Activated CD4-positive, alpha-beta T cell treated with anti-CD3 and anti-CD28 coated beads for 24 hours (primary cell): ENCODE measurements at places on chromosomes 1 and 21.
A peak's percentile ranks its signal among the peaks of the same experiment; 100 is the strongest.

GRCh38 chr1:168472223-168472622 lies 71.6 kb downstream of the XCL2 start:
- DNase-seq: no peak

DNA sequence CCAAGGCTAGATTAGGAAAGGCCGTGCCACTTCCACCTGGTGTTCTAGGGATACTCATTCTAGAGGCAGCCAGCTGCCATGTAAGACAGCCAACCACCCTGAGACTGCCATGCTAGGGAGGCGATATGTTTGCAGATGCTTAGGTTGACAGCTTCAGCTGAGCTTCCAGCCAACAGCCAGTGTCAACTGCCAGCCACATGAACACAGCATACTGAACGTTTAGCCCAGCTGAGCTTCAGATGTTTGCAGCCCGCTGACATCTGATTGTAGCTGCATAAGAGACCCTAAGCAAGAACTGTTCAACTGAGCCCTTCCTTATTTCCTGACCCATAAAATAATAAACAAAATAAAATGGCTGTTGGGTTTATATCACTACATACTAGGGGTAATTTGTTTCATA lies 5.0 kb upstream of the KCNC4 start:
- no peak for DNase-seq

DNA sequence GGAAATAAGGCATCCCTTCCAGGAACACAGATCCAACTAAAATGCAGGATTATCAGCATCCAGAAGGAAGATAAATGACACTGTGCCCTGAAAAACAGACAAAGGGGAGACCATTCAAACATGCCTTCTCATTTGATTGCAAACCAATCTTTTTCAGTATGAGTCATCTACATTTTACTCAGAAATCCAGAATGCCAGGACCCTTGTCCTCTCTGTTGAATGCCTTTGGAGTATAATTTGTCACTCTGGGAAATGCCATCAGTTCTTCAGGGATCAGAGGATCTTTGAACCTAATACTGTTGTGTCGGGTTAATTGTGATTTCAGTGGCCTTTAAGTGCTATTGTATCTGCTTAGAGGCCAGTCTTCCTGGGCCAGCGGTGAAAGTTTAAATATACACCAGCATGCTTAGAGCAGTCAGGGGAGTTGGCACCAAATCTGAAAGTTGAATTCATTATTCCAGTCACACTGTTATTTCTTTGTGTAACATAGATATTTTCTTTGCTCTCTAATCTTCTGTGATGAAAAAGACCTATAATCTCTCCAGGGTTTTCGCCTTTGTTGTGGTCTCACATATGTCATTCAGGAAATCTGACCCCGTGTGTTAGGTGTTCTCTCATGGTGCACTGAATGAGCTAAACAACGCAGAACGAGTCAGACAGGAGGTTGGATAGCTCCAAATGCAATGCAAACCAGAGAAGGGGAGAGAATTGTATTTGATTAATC lies 364.8 kb upstream of the SGIP1 start:
- no peak for DNase-seq

- DNase-seq: no peak
Measured at GRCh38 chr1:28646040-28646439, 2.4 kb upstream of the RNU11 start.

- no peak for DNase-seq
Measured at GRCh38 chr21:37223804-37224345, 43.3 kb downstream of the VPS26C start.

- no peak for DNase-seq
Measured at GRCh38 chr1:48540587-48540986, 68.6 kb upstream of the SPATA6 start.

DNA sequence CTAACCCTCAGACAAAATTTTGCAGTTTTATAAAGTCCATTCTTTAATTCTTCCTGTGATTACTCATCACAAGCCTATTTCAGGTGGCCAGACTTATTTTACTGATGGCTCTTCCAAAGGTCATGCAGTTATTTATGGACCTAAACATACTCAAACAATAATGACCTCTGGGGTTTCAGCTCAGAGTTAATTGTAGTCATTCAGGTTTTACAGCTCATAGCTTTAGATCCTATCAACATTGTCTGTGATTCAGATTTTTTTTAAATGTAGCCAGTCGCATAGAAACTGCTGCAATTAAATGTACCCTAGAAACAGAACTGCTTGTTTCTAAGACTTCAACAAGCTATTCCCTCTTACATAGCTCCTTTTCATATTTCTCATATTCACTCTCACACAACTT lies 270.8 kb downstream of the COL11A1 start:
- DNase-seq: no peak

GRCh38 chr1:232174306-232174705 lies 455.6 kb downstream of the SIPA1L2 start:
- no peak for DNase-seq

GRCh38 chr1:234309243-234309597 lies 64.0 kb upstream of the COA6 start:
- DNase-seq: no peak

GRCh38 chr1:212355230-212355969 lies 59.3 kb downstream of the PACC1 start:
- no peak for DNase-seq

- DNase-seq: no peak
Measured at GRCh38 chr1:116432655-116433265, 59.7 kb downstream of the ATP1A1 start.

GRCh38 chr1:206699626-206700025 lies 14.9 kb downstream of the MAPKAPK2 start:
- DNase-seq: no peak

DNA sequence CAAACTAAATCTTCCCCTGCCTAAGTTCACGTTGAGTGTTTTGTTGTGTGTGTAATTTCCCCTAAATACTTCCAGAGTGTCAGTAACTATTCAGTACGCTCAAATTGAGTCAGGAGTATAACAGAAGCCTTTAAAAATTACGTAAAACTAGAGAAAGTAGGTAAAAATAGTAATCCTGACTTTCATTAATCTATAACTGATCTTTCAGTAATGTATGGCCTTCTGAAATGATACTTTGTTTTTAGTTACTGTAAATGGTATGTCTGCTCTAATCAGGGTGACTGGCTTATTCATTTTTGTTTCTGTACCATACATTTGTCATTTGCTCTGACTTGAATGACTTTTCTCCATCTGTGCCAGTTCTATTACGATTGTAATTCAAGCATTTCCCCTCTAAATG lies 29.4 kb downstream of the MIER1 start:
- DNase-seq: no peak

DNA sequence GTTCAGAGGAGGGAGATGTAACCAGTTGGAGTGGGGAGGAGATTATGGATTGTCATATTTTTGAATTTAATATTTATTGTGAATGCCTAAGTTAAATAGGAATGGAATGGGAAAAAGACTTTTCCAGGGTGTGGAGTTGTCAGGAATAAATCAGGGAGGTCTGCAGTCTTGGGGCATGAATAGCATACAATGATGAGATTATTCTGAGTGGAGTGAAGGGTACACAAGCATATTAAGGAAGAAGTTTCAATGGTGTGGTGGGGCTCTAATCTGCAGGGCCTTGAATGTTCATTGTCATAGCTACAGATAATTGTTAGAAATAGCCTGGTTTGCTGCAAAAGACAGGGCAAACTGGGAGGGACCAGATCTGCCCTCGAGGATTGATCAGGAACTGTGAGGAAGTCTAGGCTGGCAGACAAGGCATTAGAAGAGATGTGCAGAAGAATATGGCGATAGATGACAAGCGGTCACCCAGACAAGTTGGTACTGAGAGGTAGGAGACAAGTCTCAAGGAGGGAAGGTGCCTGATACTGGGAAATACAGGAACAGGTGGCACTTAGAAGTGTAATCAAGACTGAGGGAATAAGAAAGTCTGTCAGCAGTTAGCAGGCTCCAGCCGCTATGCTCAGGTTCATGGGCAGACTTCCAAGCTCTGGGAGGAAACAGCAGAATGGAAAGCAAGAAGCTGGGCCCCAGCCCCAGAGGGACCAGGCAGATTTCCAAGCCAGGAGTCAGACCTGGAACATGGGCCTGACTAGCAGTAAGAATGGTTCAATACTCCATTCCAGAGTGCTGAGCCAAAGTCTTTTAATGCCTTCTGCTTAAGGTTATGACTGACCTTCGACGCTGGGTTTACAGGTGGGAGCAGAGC lies 20.9 kb upstream of the RGL1 start:
- DNase-seq: no peak

- no peak for DNase-seq
Measured at GRCh38 chr1:193222056-193222615, 35.7 kb upstream of the B3GALT2 start.

GRCh38 chr1:38892976-38893375 lies 11.6 kb upstream of the GJA9 start:
- DNase-seq: no peak

- no peak for DNase-seq
Measured at GRCh38 chr1:225445639-225446594, 18.1 kb upstream of the LBR start.

GRCh38 chr1:150841626-150842025 lies 33.6 kb upstream of the CTSK start:
- no peak for DNase-seq

DNA sequence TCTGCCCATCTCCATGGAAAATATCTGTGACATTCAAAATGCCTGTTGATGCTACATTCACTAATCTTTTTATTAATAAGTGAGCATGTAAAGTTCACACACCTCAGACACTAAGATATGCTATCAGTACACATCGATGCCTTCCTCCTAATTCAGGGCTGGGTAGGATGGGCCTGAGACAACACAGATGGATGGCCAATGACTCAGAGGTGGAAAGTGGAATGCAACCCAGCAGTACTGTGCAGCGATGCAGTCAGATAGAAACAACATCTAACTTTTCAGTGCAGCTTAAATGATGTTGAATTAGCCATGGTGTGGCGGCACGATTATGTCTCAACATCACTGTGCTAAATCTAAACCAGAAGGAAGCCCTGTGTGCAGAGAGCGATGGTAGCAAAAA lies 161.6 kb upstream of the KCNJ15 start:
- no peak for DNase-seq

DNA sequence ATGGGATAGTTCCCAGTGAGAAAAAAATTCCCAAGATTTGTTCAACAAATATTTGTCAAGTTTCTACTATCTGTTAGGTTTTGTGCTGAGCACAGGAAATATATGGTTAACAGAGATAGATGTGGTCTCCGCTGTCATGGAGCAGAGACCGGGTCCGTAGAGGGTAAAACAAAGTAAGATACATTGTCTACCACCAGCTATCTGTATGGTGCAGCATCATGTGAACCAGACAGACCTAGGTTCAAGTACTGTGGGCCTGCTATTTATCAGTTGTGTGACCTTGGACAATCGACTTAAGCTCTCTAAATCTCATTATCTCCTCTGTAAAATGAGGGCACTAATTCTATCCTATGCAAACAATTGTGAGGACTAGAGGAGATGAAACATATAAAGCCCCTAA lies 109.8 kb downstream of the DUSP10 start:
- no peak for DNase-seq

DNA sequence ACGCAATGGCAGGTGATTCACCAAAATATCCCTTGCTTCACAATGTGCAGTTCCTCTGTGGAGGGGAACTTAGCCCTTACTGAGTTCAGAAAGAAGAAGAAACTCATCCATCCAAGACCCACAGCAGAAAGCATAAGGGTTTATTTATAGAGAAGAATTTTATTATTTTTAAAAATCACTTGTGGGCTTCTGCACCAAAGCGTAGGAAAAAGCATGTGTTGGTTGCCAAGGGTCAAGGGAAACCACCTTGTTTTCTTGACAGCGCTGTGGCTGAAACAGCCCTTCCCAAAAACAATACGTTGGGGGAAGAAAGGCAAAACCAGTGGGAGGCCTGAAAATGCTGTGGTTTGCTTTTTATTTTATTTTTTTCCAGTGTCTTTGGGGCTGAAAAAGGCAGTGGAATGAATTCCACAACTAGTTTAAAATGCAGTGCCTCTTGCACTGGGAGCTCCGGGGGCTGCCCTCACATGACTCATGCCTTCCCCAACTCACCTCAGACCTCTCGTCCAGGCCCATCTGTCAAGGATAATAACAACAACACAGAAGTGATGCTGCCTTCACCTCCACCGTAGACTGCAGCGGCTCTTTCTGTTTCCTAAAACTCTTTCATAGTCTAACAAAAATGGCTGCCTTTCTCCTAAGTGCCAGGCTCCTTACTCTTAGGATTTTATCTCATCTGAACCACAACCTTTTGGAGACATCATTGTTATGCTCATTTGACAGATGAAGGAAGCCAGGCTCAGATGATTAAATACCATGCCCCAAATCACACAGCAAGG lies 224.2 kb upstream of the JUN start:
- DNase-seq: peak; percentile 12

DNA sequence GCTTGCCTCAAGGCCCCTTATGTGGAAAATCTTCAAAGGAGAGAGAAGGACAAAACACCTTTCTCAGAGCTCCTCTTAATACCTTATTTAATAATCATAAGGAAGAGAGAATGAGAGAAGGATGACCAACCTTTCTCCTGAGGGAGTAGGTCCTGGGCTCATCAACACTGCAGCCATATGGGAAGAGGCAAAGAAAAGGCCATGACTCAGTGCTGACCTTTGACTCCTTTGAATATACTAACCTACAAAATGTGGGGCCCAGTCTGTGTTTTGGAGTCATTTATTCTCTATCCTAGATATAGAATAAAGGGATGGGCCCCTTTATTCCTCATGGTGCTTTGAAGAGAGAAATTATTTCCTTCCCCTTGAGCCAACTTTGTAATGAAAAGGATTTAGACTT lies 38.3 kb downstream of the CAMSAP2 start:
- no peak for DNase-seq

GRCh38 chr1:11893907-11894251 lies 32.3 kb downstream of the KIAA2013 start:
- DNase-seq: peak; percentile 60

GRCh38 chr1:199979071-199979470 lies 48.4 kb upstream of the NR5A2 start:
- no peak for DNase-seq

DNA sequence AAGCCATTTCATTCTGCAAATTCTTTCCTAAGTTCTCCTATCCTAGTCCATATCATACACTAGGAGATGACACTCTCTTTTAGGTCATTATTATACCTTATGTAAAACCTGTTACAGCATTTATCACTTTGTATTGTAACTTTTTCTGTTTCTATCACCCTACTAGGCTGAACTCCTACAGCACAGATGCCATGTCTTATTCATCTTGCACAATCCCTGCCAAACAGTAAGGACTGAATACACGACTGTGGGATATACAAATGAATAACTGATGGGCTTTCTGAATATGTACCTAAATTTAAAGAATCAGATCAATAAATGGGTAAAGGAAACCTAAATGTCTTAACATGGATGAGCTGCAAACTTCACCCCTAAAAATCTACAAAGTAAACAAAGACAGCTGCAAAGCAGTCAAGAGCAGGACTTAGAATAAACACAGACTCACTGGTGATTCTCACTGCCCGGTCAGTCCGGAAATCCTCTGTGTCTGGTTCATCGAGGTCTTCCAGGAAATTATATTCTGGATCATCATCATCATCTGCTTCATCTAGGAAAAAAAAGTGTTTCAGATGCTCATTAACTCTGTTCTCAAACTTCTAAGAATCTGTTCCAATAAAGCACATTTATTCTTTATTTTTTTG lies 62.3 kb downstream of the GON4L start:
- no peak for DNase-seq

GRCh38 chr1:97599447-97599846 lies 321.4 kb downstream of the DPYD start:
- no peak for DNase-seq
